Stimulated activated naive CD4-positive, alpha-beta T cell (primary cell): ENCODE measurements at places on chromosomes 6 and 20.

- no peak for DNase-seq
Measured at GRCh38 chr6:44305200-44305725, 7.9 kb downstream of the AARS2 start.

DNA sequence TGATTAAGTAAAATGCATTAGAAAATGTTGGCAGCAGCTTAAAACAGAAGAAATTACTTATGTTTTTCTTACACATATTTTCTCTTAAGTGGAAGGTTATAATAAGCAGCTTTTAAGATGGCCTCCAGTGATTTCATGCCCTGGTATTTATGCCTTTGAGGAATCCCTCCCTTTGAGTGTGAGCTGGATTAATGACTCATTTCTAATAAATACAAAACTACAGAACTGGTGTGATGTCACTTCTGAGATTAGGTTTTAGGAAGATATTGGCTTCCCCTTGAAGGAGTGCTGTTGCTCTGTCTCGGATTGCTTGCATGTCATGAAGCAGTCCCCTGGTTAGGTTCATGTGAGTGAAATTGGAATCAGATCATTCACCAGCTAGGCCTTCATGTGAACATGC, 143.2 kb upstream of the EPHA7 start:
- no peak for DNase-seq

- DNase-seq, result no peak
Measured at GRCh38 chr6:126199466-126199865, 140.4 kb upstream of the CENPW start.

DNA sequence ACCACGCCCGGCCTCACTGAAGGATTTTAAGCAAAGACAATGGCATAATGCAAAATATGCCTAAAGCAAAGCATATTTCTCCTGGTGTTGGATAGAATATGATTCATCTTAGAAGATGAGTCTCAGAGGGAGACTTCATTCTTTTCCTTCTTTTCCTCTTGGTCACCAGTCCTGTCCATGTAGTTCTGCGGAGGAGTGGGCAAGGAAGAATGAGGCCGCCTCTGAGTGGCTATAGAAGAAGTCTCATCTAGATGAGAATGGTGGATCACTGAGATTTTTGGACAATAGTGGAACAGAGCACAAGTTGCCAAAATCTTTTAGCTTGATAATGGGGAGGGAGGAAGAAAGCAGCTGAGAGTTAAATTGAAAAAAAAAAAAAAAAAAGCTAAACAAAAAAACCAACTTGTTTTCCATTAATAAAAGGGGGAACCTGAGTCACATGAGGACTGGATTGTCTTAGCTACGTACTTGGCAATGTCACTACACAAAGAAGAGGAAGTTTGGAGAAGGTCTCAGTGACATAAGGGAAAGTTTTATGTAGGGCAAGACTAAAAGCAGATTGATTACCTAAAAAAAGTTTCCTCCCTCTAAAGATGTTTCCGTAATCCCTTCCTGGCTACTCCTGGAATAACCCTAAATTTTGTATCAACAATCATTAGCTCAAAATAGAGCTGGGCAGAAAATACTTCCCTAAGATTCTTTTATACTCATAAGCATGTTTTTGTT, 6.0 kb downstream of the CD83 start:
- no peak for DNase-seq

DNA sequence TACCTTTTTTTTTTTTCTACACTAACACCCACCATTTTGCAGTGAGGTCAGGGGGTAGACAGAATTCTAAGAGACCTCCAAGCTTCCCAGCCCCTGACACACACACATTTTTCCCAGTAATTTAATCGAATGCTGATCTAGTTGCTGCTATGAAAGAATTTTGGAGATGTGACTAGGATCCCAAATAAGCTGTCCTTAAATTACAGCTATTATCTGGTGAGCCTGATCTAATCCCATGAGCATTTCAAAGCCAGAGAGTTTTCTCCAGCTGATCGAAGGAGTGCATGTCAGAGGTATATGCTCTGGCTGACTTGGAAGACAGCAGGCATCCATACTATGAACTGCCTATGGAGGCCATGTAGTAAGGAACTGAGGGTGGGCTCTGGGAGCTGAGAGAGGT, 503.8 kb upstream of the MARCKS start:
- DNase-seq, result no peak

DNA sequence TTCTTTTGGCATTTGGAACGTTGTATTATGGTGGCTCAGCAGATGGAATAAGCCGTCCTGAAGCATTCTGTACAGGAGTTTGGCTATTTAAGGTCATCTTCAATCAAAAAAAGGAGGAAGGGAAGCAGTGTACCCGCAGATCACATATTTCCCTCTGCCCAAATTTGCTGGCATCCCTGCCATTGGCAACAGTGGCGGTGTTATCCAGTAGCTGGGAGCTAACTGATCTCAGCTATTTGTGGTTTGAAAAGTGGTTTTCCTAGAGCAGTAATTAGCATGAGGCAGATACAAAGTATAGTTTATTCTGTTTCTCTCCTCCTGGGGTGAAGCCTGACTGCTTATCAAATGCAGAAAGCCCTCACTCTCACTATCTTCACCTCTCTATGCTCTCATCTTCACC, 576.8 kb downstream of the QKI start:
- no peak for DNase-seq

- DNase-seq, result no peak
Measured at GRCh38 chr20:986733-987355, 15.3 kb downstream of the RSPO4 start.

GRCh38 chr20:1805816-1806215, 89.4 kb upstream of the SIRPA start:
- DNase-seq, result no peak

DNA sequence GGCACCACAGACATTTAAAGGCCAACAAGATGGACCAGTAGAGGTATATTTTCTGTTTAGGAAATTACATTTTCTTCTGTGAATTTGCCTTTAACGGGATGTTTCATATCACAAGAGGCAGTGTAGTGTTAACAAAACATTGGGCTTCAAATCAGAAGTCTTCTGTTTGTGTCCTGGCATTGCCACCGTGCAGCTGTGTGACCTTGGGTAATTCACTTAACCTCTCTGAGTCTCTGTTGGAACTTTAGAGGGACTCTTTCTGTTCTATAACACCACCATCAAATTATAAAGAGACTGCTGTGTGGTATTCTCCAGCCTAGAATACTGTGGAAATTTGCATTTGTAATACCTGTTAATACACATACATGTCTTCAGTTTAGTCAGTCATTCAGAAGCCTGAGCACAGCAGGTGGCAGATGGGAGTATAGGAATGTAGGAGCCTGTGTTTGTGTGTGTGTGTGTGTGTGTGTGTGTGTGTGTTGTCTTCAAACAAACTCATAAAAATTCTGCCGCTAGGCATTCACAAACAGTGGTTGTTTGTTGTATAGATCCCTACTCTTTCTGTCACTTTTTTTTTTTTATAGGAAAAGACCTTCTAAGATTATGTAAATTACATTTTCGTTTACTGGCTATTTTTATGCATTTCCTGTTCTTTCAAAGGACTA, 22.6 kb downstream of the UST start:
- no peak for DNase-seq

DNA sequence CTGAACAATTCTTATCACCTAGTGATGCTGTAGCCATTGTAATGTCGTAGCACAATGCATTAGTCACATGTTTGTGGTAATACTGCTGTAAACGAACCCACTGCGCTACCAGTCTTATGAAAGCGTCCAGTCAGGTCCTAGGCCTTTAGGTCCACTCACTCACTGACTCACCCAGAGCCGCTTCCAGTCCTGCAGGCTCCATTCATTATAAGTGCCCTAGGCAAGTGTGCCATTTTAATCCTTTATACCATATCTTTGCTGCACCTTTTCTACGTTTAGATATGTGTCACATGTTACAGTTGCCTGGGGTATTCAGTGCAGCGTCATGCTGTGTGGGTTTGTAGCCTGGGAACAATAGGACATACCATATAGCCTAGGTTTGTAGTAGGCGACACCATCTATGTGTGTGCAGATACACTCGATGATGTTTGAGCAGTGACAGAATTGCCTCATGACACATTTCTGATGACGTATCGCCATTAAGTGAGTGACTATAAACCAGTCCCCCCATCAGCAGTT, 15.4 kb downstream of the IGF2R start:
- DNase-seq, result no peak

GRCh38 chr6:161274488-161274858, 612 bp upstream of the AGPAT4 start:
- DNase-seq, result no peak

GRCh38 chr6:125781314-125781868, 9.4 kb upstream of the NCOA7 start:
- DNase-seq, result no peak

DNA sequence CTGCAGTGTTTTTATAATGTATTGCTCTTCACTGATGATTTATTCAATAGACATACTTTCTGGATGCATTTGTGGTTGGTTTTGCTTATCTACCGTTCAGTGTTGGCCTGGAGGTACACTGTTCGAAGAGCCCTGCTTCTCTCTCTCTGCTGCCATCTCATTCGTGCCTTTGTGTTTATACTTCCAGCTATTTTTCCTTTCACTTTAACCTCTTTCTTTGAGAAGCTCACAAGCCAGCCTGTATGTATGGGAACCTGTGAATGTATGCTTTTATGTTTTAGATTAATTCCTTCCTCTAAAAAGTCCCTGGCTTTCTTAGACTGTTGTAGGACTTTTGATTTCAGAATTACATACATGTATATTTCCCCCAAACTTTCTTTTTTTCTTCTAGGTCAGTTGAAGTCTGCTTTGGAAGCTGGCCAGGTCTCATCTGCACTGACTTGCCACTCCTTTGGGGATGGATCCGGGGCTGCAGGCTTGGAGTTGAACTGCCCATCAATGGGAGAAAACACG, 83.0 kb downstream of the SCAND1 start:
- DNase-seq, result no peak

GRCh38 chr6:95917034-95917433, 98.7 kb upstream of the FUT9 start:
- DNase-seq, result no peak
